Activated CD4-positive, CD25-positive, alpha-beta regulatory T cell (primary cell): ENCODE measurements at places on chromosomes 2 and 18.

DNA sequence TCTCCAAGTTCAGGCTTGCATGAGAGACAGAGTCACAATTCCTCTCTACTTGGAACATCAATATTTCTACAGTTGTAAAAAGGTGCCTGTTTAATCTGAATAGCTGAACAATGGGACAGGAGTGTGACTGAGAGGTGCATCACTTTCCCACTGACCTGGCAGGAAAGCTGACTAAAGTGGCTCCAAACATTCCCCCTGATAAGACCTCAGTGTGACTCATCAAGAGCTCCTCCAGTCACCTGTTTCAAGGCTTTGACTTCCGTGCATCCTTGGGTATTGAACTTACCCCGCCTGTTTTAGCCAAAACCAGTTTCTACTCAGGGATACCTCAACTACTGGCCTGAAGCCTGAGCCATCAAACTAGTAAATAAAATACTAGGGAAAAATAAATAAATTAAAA, 453.9 kb upstream of the DDX18 start:
- DNase-seq: no peak

GRCh38 chr18:13237641-13238040, 19.1 kb downstream of the LDLRAD4 start:
- no peak for DNase-seq

- no peak for DNase-seq
Measured at GRCh38 chr2:77873506-77873905, 351.3 kb upstream of the LRRTM4 start.

- DNase-seq: no peak
Measured at GRCh38 chr2:149082079-149082478, 43.6 kb downstream of the LYPD6B start.

GRCh38 chr18:63648241-63648640, 4.2 kb upstream of the SERPINB4 start:
- DNase-seq: no peak

GRCh38 chr2:67289921-67290371, 107.2 kb upstream of the ETAA1 start:
- DNase-seq: no peak

DNA sequence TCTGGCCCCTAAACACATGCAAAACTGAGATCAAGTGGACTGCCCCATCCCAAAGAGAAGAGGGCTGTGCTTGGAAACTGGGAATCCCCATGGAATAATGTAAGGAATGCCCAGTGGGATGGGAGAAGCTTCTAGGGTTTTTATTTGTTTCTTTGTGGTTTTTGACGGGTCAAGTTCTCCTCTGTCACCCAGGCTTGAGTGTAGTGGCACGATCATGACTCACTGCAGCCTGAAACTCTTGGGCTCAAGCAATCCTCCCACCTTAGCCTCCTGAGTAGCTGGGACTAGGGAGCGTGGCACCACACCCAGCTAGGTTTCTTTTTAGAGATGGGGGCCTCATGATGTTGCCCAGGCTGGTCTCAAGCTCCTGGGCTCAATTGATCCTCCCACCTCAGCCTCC, 101.7 kb upstream of the ZSWIM2 start:
- DNase-seq: no peak

DNA sequence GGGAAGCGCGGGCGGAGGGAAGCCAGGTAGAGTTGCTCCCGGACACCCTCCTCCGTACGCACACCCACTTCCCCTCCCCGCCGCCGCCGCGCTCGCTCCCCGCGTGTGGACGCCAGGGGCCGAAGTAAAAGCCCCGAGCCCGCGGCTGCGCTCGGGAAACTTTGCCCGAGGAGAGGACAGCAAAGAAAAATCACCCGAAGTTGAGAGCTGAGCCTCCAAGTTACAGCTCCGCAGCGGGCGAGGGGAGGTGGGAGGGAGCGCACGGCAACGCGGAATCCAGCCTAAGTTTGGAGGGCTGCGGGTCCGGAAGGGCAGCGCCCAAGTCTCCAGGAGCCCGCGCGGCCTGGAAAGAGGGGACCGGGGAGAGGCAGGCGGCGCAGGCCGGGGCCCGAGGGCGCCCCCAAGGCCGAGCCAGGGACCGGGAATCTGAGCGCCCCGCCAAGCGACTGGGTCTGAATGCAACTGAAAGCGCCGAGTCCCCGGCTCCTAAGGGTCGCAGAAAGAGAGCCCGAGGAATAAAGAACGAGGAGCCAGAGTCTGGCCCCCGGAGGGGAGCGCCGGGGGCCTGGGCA, 706 bp upstream of the BCL11A start:
- DNase-seq: no peak

GRCh38 chr2:218168016-218168415, 1.3 kb upstream of the CXCR1 start:
- no peak for DNase-seq

- DNase-seq: no peak
Measured at GRCh38 chr2:28507796-28508764, 12.2 kb downstream of the PLB1 start.

GRCh38 chr2:200383380-200384110, 77.1 kb downstream of the SPATS2L start:
- no peak for DNase-seq

DNA sequence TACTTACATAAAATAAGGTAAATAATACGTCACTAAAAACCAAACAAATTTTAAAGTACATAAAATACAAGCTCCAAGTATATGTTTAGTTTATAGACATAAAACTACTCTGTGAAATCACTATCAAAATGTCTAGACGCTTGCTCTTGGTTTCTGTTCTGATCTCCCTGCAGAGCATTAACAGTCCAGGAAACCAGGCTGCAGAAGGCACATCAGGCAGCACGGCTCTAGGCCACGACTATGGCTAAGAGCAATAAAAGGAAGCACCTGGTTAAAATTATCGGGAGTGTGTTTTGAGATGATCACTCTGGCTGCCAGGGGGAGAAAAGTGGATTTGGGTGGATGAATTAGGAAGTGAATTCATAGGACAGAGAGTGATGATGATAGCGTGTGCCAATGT, 196.0 kb upstream of the SPHKAP start:
- DNase-seq: no peak

DNA sequence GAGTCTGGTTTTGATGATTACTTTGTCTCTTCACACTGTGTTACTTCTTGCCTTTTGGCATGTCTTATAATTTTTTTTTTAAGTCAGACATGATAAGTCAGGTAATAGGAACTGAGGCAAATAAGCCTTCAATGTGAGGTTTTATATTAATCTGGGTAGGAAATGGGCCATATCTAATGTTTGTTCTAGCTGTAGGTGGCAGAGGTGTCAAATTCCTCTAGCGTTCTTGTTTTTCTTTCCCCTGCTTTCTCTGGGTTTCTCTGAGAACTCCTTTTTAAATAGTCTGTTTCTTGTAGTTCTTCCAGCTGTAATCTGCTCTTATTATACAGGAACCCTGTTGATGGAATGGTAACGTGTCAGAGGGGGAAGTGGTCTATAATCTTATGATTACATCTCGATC, 5.7 kb downstream of the SP140 start:
- DNase-seq: no peak

GRCh38 chr18:76462326-76462694, 32.7 kb downstream of the ZNF516 start:
- no peak for DNase-seq

- DNase-seq: no peak
Measured at GRCh38 chr2:83017366-83018090, 1441.6 kb downstream of the SUCLG1 start.

- no peak for DNase-seq
Measured at GRCh38 chr2:11532416-11533055, 1.3 kb upstream of the GREB1 start.

DNA sequence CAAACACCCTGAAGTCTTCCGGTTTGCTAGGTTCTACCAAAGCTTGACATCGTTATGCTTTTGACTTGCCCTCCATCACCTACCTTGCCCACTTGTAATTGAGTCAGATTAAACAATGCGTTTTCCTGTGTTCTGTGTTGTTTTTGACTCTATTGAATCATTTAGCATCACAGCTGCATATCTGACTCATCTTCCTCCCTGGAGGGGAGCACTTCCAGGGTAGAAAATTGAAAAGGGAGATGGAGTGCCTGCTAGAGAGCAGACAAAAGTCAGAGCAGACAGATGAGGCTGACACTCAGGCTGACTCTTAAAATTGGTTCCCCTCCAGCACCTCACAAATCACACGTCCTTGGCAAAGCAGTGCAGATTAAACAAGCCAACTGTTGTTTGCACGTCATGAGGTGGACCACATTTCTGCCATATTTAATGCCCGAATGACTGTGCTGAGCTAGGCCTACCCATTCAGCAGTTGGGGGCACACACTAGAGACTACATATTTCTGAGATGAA, 2.2 kb downstream of the MPP4 start:
- DNase-seq: no peak

DNA sequence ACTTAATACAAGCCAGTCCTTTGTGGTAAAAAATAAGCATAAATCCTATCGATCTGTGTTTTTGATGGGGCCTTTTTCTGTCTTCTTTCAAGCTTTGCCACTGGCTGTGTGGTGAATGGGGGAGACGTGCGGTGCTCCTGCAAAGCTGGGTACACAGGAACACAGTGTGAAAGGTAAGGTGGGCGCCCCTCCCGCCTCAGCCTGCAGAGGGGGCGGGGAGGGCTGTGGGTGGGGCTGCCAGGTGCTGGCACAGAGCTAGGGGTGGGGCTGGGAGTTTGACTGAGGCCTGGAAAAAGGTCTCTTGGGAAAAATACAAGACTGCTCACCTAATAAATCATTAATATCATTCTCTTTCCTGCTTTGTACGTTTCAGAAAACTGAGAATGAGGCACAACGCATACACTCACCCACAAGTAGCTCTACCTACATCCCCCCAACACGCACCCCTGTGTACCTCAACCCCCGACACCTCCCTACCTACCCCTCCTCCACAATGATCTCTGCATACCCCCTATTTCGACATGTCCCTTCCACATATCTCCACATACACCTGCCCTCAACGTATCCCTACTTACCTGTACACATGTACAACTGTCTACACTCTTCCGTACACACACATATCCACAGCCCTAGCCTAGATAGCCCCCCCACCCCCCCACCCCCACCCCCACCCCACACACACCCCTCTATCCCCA, 129.7 kb upstream of the TTC39C start:
- DNase-seq: no peak

- DNase-seq: no peak
Measured at GRCh38 chr18:36441426-36442240, 144.1 kb downstream of the FHOD3 start.
